ENCODE measurements at places on chromosomes 11 and 22. TPM values are rescaled to one million over a fixed set of nuclear protein-coding genes. Genes with fewer than 3 reads are reported as not detected.
A peak's percentile ranks its signal among the peaks of the same experiment; 100 is the strongest.

- peak; percentile 67 for DNase-seq
Observed at GRCh38 chr22:32202539-32203180, 2.2 kb downstream of the RFPL2 start.

GRCh38 chr11:79931692-79932091 lies 490.9 kb upstream of the TENM4 start:
- no peak for DNase-seq

DNA sequence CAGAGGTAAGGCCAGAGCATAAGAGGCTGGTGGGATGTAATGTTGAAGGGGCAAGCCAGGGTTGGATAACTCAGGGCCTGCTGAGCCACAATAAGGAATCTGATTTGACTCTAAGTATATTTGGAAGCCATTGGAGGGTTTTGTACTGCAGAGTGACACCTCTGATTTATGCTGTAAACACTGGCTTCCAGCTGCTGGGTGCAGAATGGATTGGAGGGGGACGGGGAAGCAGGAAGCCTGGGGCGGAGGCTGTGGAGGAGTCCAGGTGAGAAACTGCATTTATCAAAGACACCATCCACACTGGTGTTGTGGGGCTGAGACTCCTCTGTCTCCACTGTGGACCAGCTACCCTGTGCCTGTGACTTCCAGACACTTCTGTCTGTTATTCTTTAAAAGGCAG lies 26.8 kb downstream of the MIAT start:
- no peak for DNase-seq

The CDC42EP2 gene
- 14.1 TPM for total RNA-seq

- DNase-seq = no peak
Observed at GRCh38 chr11:106493751-106494150, 416.3 kb downstream of the AASDHPPT start.

The TRIM48 gene
- total RNA-seq = not detected

The NCR3LG1 gene
- total RNA-seq = 2.1 TPM

GRCh38 chr11:27111896-27112295 lies 71.3 kb downstream of the BBOX1 start:
- DNase-seq = no peak

DNA sequence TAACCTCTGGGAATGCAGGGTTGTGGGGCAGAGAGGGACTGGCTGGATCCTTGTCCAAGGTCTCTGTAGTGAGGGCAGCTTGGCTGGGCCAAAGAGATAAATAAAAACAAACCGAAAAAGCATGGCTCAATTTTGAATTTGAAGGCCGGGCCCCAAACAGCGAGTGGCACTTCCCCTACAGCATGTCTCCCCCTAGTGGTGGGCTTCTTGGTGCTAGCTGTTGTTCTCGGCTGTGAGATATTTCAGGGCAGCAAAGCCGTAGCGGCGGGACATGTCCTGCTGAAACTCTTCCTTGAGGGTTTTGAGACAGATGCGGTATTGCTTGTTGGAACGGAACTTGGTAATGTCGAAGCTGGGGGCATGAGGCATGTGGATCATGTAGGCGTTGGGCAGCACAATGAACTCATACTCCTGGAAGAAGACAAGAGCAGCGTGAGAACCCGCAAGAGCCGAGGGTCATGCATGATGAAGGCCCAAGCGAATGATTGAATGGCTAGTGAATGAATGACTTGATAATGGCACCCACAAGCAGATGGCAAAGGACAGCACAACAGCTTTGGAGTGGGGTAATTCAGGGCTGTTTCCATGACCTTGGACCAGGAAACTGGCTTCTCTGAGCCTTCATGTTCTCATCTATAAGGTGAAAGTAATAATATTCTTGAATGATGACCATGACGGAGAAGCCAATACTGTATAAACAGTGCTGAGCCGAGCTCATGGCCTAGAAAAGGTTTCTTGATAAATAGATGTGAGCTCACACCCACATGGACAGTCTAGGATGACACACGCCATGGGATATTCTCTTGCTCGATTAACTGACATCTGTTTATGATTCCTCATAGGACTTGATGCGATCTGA lies 216.3 kb upstream of the SYN3 start:
- no peak for DNase-seq

The NEFH gene
- 0.15 TPM for total RNA-seq

The TSSC4 gene
- total RNA-seq = 46.1 TPM

The OR2AT4 gene
- total RNA-seq = not detected

GRCh38 chr11:105915021-105915420 lies 107.0 kb downstream of the MSANTD4 start:
- DNase-seq = no peak

GRCh38 chr22:22884010-22884887 lies 3.4 kb upstream of the IGLL5 start:
- peak; percentile 57 for DNase-seq
